B cell (primary cell): ENCODE measurements at places on chromosomes 4 and X. TPM values are rescaled to one million over a fixed set of nuclear protein-coding genes. Genes with fewer than 3 reads are reported as not detected.

GABRB1 gene
- total RNA-seq = not detected in 2 replicates

TSPAN6 gene
- total RNA-seq = not detected in 2 replicates

H2BW2 gene
- total RNA-seq = not detected in 2 replicates

NUDT11 gene
- total RNA-seq = 0.24 TPM in 1 of 2 replicates, not detected in the other

MAGIX gene
- total RNA-seq = 1.6 and 2.4 TPM in 2 replicates

TEX13C gene
- total RNA-seq = not detected in 2 replicates

SLC10A4 gene
- 0.25 and 0.49 TPM in 2 replicates for total RNA-seq

CAMK2D gene
- total RNA-seq = 55.9 and 57.0 TPM in 2 replicates

NLGN3 gene
- 1.0 and 1.3 TPM in 2 replicates for total RNA-seq

RNF150 gene
- total RNA-seq = not detected in 2 replicates

ADH7 gene
- not detected in 2 replicates for total RNA-seq

GRCh38 chr4:66294638-66295037, 624.3 kb upstream of the EPHA5 start:
- DNase-seq = no peak

DNA sequence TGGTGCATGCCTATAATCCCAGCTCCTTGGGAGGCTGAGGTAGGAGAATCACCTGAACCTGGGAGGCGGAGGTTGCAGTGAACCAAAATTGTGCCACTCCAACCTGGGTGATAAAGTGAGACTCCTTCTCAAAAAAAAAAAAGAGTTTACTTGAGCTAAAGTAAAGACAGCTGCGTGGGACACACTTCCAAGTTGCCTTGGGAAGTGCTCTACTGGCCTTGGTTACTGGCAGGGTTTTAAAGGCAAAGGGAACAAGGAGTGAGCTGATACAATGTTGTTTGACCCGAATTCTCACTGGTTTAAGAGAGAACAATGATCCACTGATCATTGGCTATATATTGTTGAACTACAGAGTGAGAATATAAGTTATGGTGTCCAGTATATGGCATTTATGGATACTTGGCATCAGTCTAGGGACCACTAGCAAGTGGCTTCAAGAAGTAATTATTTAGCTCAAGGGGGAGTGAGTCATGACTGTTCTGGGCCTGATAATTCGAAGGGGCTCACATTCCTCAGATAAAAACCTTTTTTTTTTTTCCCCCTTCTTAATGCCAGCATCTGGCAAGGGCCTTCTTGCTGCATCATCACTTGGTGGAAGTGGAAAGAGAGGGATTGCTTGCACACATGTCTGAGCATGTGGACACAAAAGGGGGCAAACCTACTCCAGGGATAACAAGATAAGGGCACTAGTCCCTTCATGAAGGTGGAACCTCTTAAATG, 32.3 kb downstream of the GRK4 start:
- DNase-seq = no peak

GRCh38 chr4:101081695-101082369, 265.5 kb downstream of the PPP3CA start:
- no peak for DNase-seq

- no peak for DNase-seq
Observed at GRCh38 chrX:47456080-47456479, 26.9 kb downstream of the ZNF41 start.

DNA sequence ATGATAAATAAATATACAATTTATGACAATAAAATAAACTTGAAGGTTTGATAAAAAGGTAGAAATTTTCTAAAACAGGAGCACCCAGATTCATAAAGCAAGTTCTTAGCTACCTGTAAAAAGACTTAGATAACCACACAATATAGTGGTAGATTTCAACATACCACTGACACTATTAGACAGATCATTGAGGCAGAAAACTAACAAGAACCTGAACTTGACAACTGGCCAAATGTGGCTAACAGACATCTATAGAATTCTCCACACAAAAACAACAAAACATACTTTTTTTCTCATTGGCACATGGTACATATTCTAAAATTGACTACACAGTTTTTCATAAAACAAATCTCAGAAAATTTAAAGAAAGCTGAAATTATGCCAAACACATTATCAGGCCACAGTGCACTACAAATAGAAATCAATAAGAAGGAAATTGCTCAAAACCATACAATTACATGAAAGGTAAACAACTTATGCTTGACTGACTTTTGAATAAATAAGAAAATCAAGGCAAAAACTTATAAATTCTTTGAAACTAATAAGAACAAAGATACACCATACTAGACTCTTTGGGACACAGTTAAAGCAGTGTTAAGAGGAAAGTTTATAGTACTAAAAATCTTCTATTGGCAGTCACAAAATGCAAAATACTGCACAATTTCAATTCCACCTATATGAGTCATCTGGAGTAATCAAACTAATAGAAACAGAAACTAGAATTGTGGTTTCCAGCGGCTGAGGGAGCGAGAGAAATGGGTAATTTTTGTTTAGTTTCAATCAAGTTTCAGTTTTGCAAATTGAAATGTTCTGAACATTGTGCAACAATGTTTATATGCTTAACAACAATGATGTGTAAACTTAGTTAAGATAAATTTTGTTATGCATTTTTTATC, 925.6 kb downstream of the SH3BGRL start:
- DNase-seq = no peak

DNA sequence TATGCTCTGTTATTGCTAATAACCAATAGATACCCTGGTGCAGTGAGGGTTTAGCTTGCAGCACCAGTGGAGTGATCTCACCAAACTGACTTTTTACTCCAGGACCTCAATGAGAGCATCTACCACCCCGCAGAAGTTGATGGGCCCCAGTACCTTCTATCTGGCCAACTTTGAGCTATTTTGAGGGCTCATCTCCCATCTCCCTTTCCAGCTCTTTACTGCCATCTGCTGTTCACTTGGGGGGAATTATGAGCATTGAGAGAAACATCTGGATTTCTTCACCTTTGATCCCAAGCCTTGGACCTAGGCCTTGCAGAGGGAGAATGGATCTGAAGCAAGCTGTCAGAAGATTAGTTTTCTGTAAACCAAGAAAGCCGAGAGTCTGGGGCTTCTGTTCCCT, 143.6 kb downstream of the TMEM164 start:
- peak; percentile 55 for DNase-seq

GRCh38 chrX:96982161-96982560, 98.5 kb downstream of the RPA4 start:
- DNase-seq = no peak

- no peak for DNase-seq
Observed at GRCh38 chr4:82402196-82402775, 28.0 kb downstream of the HNRNPDL start.

DNA sequence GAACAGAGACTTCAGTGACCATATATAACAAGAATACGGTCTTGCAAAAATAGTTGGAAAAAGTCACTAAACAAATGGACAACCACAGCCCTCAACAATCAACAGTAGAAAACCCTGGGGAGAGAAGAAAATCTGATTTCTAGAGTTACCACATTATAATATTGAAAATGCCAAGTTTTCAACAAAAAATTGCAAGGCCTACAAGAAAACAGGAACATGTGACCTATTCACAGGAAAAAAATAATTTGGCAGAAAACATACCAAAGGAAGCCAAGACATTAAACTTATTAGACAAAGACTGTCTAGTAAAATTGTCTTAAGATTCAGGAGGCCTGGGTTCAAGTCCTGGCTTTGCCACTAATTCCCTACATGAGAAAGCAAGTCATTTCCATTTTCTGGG, 64.7 kb downstream of the ARHGEF9 start:
- no peak for DNase-seq

- no peak for DNase-seq
Observed at GRCh38 chr4:42473071-42473684, 75.9 kb downstream of the SHISA3 start.

- no peak for DNase-seq
Observed at GRCh38 chr4:142331646-142332045, 514.5 kb downstream of the INPP4B start.

GRCh38 chr4:6048537-6048936, 30.3 kb upstream of the C4orf50 start:
- no peak for DNase-seq

DNA sequence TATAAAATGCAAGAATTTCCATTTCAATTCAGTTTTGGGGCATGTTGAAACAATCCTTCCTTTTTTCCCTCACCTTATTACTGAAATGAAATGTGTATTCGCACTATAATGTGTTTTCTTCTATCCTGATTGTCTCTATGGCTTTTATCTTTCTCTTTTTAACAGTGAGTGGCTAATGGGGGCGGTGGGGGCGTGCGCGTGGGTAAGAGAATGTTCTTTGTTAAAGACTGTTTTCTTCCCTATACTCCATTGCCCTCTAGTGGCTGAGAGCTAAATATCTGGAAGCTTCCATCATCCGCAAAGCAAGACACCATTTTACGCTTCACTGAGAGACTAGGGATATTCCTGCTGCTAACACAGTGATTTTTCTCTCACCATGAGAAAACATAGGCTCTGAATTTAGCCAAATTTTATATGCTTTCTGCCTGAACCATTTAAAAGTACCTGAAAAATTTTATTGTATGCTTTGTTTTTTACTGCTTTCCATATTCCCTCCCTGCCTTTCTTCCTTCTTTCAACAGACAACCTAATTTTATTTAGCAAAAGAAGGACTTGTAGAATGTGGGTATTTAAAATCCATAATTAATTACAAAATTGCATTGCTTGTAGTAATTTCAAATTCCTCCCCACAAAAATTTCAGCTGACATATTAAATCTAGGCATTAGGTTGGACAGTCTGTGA, 194.0 kb downstream of the GASK1B start:
- DNase-seq = peak; percentile 39
